ENCODE measurements at places on chromosomes 2 and 18. TPM values are rescaled to one million over a fixed set of nuclear protein-coding genes. Genes with fewer than 3 reads are reported as not detected.

Gene LRATD1
- 2.3 TPM for total RNA-seq

- H3K27me3 ChIP-seq, result no peaks in the 10 kb centered on the region
- peaks cover 23% of the 10 kb centered on the region for H3K36me3 ChIP-seq
- peak overlapping the region; percentile 99 for H3K27ac ChIP-seq
- H3K4me1 ChIP-seq, result peaks cover 17% of the 10 kb centered on the region
Observed at GRCh38 chr18:54358495-54359040, 862 bp downstream of the C18orf54 start.

Gene REG1A
- total RNA-seq, result 8.2 TPM

DNA sequence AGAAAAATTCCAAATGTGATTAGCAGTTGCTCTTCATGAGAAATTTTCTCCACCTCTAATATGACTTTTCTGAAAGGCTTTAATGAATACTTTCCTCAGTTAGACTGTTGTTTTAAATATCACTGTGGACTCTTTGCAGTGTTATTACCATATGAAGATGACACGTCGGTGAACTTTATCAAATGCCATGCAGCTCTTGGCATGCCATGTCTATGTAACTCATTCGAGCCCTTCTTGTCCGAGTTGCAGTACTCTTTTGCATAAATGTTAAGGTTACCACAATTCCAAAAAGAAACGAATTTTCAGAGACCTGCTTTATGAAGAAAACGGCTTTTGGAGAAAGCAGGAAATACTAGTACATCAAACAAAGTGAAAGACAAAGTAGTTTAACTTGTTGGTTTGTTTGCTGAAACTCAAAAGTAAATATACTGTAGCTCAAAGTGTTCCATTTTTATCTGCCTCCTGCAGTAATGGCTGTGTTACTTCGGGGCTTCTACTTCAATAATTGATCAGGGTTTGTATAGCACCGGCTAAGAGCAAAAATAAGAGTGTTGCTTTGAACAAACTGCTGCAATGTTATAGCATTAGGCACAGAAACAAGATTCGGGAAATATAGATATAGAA lies 204.1 kb downstream of the ARHGAP15 start:
- DNase-seq, result no peak
- no peak overlapping the region for H3K4me3 ChIP-seq
- H3K4me1 ChIP-seq, result 0 out of 2 replicates have a peak, but pooled peaks cover 4% of the 10 kb centered on the region
- H3K27me3 ChIP-seq, result no peaks in the 10 kb centered on the region
- H3K36me3 ChIP-seq, result no peaks in the 10 kb centered on the region

- peaks cover 9% of the 10 kb centered on the region for H3K27me3 ChIP-seq
- no peak for DNase-seq
- no peaks in the 10 kb centered on the region for H3K36me3 ChIP-seq
- H3K4me1 ChIP-seq, result peaks cover 27% of the 10 kb centered on the region
- H3K27ac ChIP-seq, result no peak overlapping the region
Observed at GRCh38 chr2:140117386-140117785, 1337.2 kb upstream of the NXPH2 start.

- DNase-seq, result no peak
- no peak overlapping the region for H3K4me3 ChIP-seq
- no peaks in the 10 kb centered on the region for H3K27me3 ChIP-seq
- no peaks in the 10 kb centered on the region for H3K36me3 ChIP-seq
- H3K4me1 ChIP-seq, result peaks cover 23% of the 10 kb centered on the region
- peak overlapping the region; percentile 83 for H3K27ac ChIP-seq
Observed at GRCh38 chr2:222945887-222946286, 85.1 kb downstream of the ACSL3 start.

- H3K4me1 ChIP-seq, result peaks cover 8% of the 10 kb centered on the region
- no peaks in the 10 kb centered on the region for H3K27me3 ChIP-seq
- no peak overlapping the region for H3K27ac ChIP-seq
- peaks cover 9% of the 10 kb centered on the region for H3K36me3 ChIP-seq
- no peak overlapping the region for H3K4me3 ChIP-seq
Observed at GRCh38 chr2:50241282-50241681, 790.6 kb downstream of the NRXN1 start.

Gene PLGLB2
- total RNA-seq, result 0.15 TPM

DNA sequence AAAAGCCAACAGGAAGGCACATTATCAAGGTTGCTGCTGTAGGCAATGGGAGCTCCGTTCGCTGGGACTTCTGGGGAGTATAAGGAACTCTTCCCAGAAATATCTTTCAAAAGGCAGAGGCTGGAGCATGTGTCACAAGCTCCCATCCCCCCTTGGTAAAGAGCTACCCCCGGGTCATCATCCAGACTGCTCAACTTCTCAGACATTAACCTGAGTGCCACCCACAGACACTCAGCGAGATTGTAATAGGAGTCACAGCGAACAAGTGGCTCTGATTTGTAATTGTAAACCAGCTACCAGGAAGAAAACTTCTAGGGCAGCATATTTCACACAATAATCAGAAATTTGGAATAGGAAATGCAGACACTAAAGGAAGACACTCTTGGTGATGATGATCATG lies 290.2 kb upstream of the PARD3B start:
- H3K27ac ChIP-seq, result no peak overlapping the region
- no peak overlapping the region for H3K4me3 ChIP-seq
- DNase-seq, result no peak
- H3K27me3 ChIP-seq, result peaks cover 3% of the 10 kb centered on the region
- H3K4me1 ChIP-seq, result peaks cover 10% of the 10 kb centered on the region

Gene CTAGE1
- total RNA-seq, result not detected

GRCh38 chr2:177636672-177637071 lies 244.1 kb downstream of the AGPS start:
- H3K4me3 ChIP-seq, result no peak overlapping the region
- peaks cover 48% of the 10 kb centered on the region for H3K27me3 ChIP-seq
- H3K36me3 ChIP-seq, result no peaks in the 10 kb centered on the region
- no peak for DNase-seq
- H3K4me1 ChIP-seq, result peaks cover 15% of the 10 kb centered on the region
- H3K27ac ChIP-seq, result no peak overlapping the region

- H3K27me3 ChIP-seq, result no peaks in the 10 kb centered on the region
- H3K27ac ChIP-seq, result no peak overlapping the region
- peaks cover 9% of the 10 kb centered on the region for H3K4me1 ChIP-seq
- no peak overlapping the region for H3K4me3 ChIP-seq
- no peak for DNase-seq
- H3K36me3 ChIP-seq, result peaks cover 4% of the 10 kb centered on the region
Observed at GRCh38 chr18:23301972-23302371, 151.1 kb upstream of the RIOK3 start.

GRCh38 chr2:20524412-20525040 lies 77.7 kb downstream of the RHOB start:
- H3K27ac ChIP-seq, result no peak overlapping the region
- H3K4me3 ChIP-seq, result no peak overlapping the region
- H3K4me1 ChIP-seq, result peaks cover 7% of the 10 kb centered on the region
- H3K27me3 ChIP-seq, result no peaks in the 10 kb centered on the region
- DNase-seq, result no peak

DNA sequence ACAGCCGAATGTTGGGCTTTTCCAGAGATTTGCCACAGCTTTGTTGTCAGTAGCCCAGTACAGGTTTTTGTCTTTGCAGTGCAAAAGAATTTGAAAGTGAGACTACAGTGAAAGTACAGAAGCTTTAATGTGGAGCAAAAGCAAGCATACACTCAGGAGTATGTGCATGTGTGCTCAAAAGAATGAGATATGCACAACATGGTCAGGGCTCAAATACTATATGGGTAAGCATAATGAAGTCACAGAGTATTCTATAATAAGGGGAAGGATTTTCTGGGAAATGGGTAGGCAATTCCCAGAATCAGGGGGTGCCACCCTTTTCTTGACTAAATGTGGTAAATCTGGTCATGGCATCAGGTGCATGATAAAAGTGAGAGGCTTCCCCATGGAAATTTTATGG lies 72.1 kb upstream of the SULT1C3 start:
- DNase-seq, result no peak
- H3K27me3 ChIP-seq, result no peaks in the 10 kb centered on the region
- H3K4me1 ChIP-seq, result peaks cover 18% of the 10 kb centered on the region
- H3K36me3 ChIP-seq, result no peaks in the 10 kb centered on the region
- no peak overlapping the region for H3K4me3 ChIP-seq

Gene LIMS3
- total RNA-seq, result 2.5 TPM

Gene EVX2
- total RNA-seq, result not detected

GRCh38 chr2:236637686-236638569 lies 68.3 kb downstream of the ACKR3 start:
- H3K27ac ChIP-seq, result no peak overlapping the region
- H3K27me3 ChIP-seq, result peaks cover 3% of the 10 kb centered on the region
- peaks cover 12% of the 10 kb centered on the region for H3K4me1 ChIP-seq
- H3K4me3 ChIP-seq, result no peak overlapping the region
- H3K36me3 ChIP-seq, result no peaks in the 10 kb centered on the region
- DNase-seq, result no peak

Gene CDK15
- total RNA-seq, result not detected

- peaks cover 30% of the 10 kb centered on the region for H3K4me1 ChIP-seq
- no peak for DNase-seq
- peaks cover 5% of the 10 kb centered on the region for H3K36me3 ChIP-seq
- H3K27ac ChIP-seq, result no peak overlapping the region
- no peaks in the 10 kb centered on the region for H3K27me3 ChIP-seq
Observed at GRCh38 chr2:235983016-235983415, 185.2 kb downstream of the GBX2 start.

Gene COL3A1
- 0.76 TPM for total RNA-seq

Gene ERLEC1
- 25.9 TPM for total RNA-seq

Gene ARHGAP15
- total RNA-seq, result 0.28 TPM

Gene SCN3A
- not detected for total RNA-seq

GRCh38 chr2:11329776-11330175 lies 14.7 kb downstream of the ROCK2 start:
- H3K36me3 ChIP-seq, result peaks cover 5% of the 10 kb centered on the region
- H3K27ac ChIP-seq, result no peak overlapping the region
- H3K4me1 ChIP-seq, result no peaks in the 10 kb centered on the region
- no peak for DNase-seq

DNA sequence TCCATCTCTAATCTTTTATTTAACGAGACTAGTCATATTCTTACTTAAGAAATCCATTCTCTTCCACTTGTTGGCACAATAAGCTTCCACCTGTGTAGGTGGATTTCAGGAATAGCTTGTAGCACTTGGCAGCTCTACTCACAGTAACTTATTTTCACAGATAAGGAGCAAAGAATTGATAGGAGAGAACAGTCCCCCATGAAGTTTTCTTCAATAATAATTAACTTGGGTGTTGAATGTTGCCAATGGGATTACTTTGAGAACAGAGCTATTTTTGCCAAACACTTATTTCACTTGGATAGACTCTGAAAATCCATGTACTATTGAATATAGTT lies 1388.6 kb upstream of the PIK3C3 start:
- DNase-seq, result no peak
- H3K4me1 ChIP-seq, result no peaks in the 10 kb centered on the region
- H3K27ac ChIP-seq, result no peak overlapping the region
- no peaks in the 10 kb centered on the region for H3K36me3 ChIP-seq
- H3K4me3 ChIP-seq, result no peak overlapping the region

Gene HOXD10
- not detected for total RNA-seq

DNA sequence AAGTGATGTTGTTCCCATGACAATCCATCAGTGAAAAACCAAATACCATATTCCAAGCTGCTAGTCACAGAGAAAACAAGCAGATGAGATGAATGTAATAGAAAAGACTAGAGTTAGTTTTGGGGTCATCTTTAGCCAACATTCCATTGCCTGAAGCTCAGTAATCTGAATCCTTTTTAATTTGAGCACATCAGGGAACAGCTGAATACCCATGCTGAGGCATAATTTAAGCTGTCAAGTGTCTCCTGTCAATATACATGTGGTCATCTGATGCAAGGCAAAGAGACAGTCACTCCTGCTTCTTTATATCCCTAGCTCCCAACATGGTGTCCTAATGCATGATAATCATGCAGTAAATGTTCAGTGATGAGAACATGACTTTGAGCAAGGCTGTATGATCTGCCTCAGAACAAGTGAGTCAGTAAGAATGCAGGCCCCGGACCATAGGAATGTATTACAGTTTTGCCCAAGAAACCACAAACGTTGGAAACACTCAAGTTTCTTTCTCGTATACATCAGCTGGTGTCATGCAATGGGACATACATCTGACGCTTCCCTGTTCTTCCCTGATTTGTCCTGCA lies 48.0 kb downstream of the CDK15 start:
- no peak overlapping the region for H3K4me3 ChIP-seq
- H3K4me1 ChIP-seq, result peaks cover 26% of the 10 kb centered on the region
- H3K36me3 ChIP-seq, result no peaks in the 10 kb centered on the region
- no peak overlapping the region for H3K27ac ChIP-seq

DNA sequence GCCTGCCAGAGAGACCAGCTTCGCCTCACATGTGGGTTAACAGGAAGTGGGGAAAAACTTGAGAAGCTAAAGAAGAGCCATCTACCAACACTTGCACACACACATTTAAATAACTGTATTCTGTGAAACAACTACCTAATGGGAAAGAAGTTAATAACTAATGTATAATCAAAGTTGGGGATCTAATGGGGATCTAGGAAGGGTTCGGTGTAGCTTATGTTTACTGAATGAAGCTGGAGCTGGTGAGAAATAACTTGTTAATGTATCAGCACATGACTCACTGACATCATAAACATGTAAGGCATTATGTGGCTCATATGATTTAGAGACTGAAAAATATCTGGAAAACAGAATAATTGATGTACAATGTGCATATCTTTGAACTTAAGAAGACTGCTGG lies 421.3 kb upstream of the NXPH2 start:
- no peak for DNase-seq
- H3K4me1 ChIP-seq, result no peaks in the 10 kb centered on the region
- H3K4me3 ChIP-seq, result no peak overlapping the region
- no peak overlapping the region for H3K27ac ChIP-seq
- H3K27me3 ChIP-seq, result no peaks in the 10 kb centered on the region
- H3K36me3 ChIP-seq, result no peaks in the 10 kb centered on the region

- no peaks in the 10 kb centered on the region for H3K27me3 ChIP-seq
- DNase-seq, result no peak
- no peak overlapping the region for H3K4me3 ChIP-seq
- H3K27ac ChIP-seq, result no peak overlapping the region
- H3K36me3 ChIP-seq, result no peaks in the 10 kb centered on the region
- H3K4me1 ChIP-seq, result peaks cover 18% of the 10 kb centered on the region
Observed at GRCh38 chr18:41144441-41144840, 810.6 kb upstream of the PIK3C3 start.

Gene IGFBP2
- 873 TPM for total RNA-seq

- no peak overlapping the region for H3K27ac ChIP-seq
- no peaks in the 10 kb centered on the region for H3K27me3 ChIP-seq
- DNase-seq, result peak; percentile 51
- H3K4me3 ChIP-seq, result no peak overlapping the region
Observed at GRCh38 chr18:52341608-52342381, 1.8 kb downstream of the DCC start.

DNA sequence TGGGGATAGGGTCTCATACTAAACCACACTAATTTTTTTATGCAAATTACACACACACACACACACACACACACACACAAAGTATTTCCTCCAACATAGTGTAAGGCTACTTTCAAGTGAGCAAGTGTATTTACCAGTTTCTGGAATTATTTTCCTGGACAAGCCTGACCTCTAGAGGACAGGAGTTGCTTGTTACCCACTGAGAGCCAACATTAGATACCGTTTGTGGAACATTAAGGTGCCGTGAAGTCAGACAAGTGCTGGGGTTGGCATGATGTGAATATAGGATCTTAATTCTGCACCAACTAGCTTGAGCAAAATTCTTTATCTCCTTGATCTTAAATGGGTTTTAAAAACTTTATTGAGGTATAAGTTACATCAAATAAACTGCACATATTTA lies 39.3 kb upstream of the SERPINB2 start:
- H3K4me1 ChIP-seq, result no peaks in the 10 kb centered on the region
- DNase-seq, result no peak
- no peak overlapping the region for H3K4me3 ChIP-seq
- no peak overlapping the region for H3K27ac ChIP-seq

- no peaks in the 10 kb centered on the region for H3K4me1 ChIP-seq
- H3K36me3 ChIP-seq, result peaks cover 46% of the 10 kb centered on the region
- DNase-seq, result no peak
- no peak overlapping the region for H3K4me3 ChIP-seq
- no peak overlapping the region for H3K27ac ChIP-seq
Observed at GRCh38 chr2:135066710-135067109, 14.6 kb downstream of the RAB3GAP1 start.

Gene APCDD1
- 5.3 TPM for total RNA-seq

Gene ATL2
- 88.7 TPM for total RNA-seq
